ENCODE measurements at places on chromosomes 2 and 18. TPM values are rescaled to one million over a fixed set of nuclear protein-coding genes. Genes with fewer than 3 reads are reported as not detected.

DNA sequence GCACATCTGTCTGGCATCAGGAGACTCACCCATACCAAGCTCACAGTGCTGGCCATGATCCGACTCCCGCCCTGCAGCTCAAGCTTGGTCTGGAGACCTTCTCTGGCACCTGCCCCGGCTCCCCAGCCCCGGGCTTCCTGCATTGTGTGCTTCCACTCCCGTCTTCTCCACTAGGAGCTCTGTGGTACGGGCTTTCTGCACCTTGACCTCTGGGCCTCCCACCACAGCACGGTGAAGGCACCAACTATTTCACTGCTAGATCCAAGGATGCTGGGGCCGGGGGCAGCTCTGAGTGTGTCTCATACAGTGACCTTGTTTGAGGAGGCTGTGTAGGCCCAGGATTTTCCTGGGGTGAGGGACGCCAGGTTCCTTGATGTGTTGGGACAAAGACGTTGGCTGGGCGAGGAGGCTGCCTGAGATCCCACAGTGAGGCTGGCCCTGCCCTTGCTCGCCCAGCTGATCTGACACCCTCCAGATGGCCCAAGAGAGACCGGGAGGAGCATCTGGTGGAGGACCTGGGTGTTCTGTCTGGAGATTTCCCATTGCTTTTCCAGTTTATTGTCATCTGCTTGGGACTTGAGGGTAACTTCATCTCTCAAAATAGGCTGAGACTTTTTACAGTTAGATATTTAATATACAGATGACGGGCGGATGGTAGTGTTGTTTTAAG is 64.0 kb downstream of the HPCAL1 start:
- H3K4me3 ChIP-seq, result no peak overlapping the region
- no peaks in the 10 kb centered on the region for H3K27me3 ChIP-seq
- no peaks in the 10 kb centered on the region for H3K4me1 ChIP-seq
- H3K36me3 ChIP-seq, result no peaks in the 10 kb centered on the region
- no peak overlapping the region for H3K27ac ChIP-seq

Gene SLC14A1
- total RNA-seq, result 6.8 TPM

GRCh38 chr2:22124003-22124402 is 1000.2 kb downstream of the TDRD15 start:
- no peak overlapping the region for H3K4me3 ChIP-seq
- H3K4me1 ChIP-seq, result no peaks in the 10 kb centered on the region
- H3K27me3 ChIP-seq, result no peaks in the 10 kb centered on the region
- no peak for DNase-seq
- no peak overlapping the region for H3K27ac ChIP-seq

GRCh38 chr18:8661754-8662559 is 43.4 kb upstream of the MTCL1 start:
- peaks cover 5% of the 10 kb centered on the region for H3K4me1 ChIP-seq
- no peaks in the 10 kb centered on the region for H3K36me3 ChIP-seq
- DNase-seq, result no peak
- H3K27me3 ChIP-seq, result peaks cover 14% of the 10 kb centered on the region

GRCh38 chr2:113716291-113716690 is 40.2 kb downstream of the SLC35F5 start:
- DNase-seq, result no peak
- H3K36me3 ChIP-seq, result peaks cover 8% of the 10 kb centered on the region
- no peak overlapping the region for H3K27ac ChIP-seq
- no peak overlapping the region for H3K4me3 ChIP-seq

Gene GALNT13
- not detected for total RNA-seq

- no peak for DNase-seq
- H3K27me3 ChIP-seq, result peaks cover 9% of the 10 kb centered on the region
- H3K27ac ChIP-seq, result no peak overlapping the region
- H3K4me1 ChIP-seq, result no peaks in the 10 kb centered on the region
- H3K4me3 ChIP-seq, result no peak overlapping the region
Observed at GRCh38 chr2:120522151-120522751, 176.3 kb downstream of the INHBB start.

- H3K4me1 ChIP-seq, result peaks cover 48% of the 10 kb centered on the region
- H3K27me3 ChIP-seq, result no peaks in the 10 kb centered on the region
- DNase-seq, result no peak
- H3K36me3 ChIP-seq, result peaks cover 4% of the 10 kb centered on the region
Observed at GRCh38 chr2:9736021-9736420, 105.2 kb upstream of the YWHAQ start.

DNA sequence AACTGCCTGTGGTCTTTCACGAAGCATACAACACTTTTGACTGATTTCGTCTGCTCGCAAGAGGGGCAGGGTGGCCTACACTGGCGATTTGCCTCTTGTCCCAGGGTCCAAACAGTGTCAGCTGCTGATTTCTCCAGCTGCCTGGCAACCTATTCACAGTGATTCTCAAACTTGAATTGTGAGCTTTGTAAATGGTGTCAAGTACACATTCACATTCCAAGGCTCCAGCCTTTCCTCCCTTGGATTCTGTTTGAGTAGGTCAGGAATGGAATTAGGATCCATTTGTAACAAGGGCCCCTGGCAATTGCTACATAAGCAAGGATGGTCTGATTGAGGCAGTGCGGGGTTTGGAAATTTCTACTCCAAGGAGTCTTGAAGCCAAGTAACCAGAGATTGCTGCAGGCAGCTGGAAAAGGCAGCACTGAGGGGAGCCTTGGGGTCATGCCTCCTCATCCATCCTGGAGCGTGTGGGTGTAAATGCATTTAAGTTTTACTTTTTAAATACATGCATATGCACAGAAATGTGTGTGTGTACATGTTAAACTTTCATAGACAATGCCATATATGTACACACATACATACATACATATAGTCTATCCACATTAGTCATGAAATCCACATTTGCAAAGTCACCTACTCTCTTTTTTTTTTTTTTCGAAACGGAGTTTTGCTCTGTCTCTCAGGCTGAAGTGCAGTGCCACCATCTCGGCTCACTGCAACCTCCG is 86.8 kb upstream of the UXS1 start:
- no peaks in the 10 kb centered on the region for H3K36me3 ChIP-seq
- H3K27ac ChIP-seq, result no peak overlapping the region
- peaks cover 2% of the 10 kb centered on the region for H3K4me1 ChIP-seq

GRCh38 chr2:224263571-224264043 is 138.3 kb downstream of the FAM124B start:
- H3K36me3 ChIP-seq, result no peaks in the 10 kb centered on the region
- DNase-seq, result no peak
- no peak overlapping the region for H3K27ac ChIP-seq
- H3K4me3 ChIP-seq, result no peak overlapping the region
- H3K4me1 ChIP-seq, result no peaks in the 10 kb centered on the region
- H3K27me3 ChIP-seq, result peaks cover 19% of the 10 kb centered on the region

GRCh38 chr18:49495076-49495475 is 8.0 kb upstream of the C18orf32 start:
- DNase-seq, result no peak
- peaks cover 21% of the 10 kb centered on the region for H3K4me1 ChIP-seq
- peaks cover 11% of the 10 kb centered on the region for H3K27me3 ChIP-seq
- no peak overlapping the region for H3K4me3 ChIP-seq

GRCh38 chr18:77572537-77572936 is 322.9 kb downstream of the GALR1 start:
- peaks cover 2% of the 10 kb centered on the region for H3K27me3 ChIP-seq
- H3K4me3 ChIP-seq, result no peak overlapping the region
- no peaks in the 10 kb centered on the region for H3K36me3 ChIP-seq
- no peak for DNase-seq
- H3K4me1 ChIP-seq, result no peaks in the 10 kb centered on the region

Gene SIX3
- not detected for total RNA-seq

- DNase-seq, result no peak
- H3K4me3 ChIP-seq, result no peak overlapping the region
- peaks cover 27% of the 10 kb centered on the region for H3K27me3 ChIP-seq
- no peaks in the 10 kb centered on the region for H3K36me3 ChIP-seq
Observed at GRCh38 chr2:111182121-111182520, 61.4 kb downstream of the BCL2L11 start.

- no peak overlapping the region for H3K27ac ChIP-seq
- peaks cover 26% of the 10 kb centered on the region for H3K27me3 ChIP-seq
- no peak overlapping the region for H3K4me3 ChIP-seq
- H3K4me1 ChIP-seq, result no peaks in the 10 kb centered on the region
- DNase-seq, result no peak
Observed at GRCh38 chr2:130917006-130917688, 80.4 kb downstream of the ARHGEF4 start.

GRCh38 chr2:155703917-155704316 is 628.6 kb downstream of the NR4A2 start:
- H3K4me1 ChIP-seq, result no peaks in the 10 kb centered on the region
- H3K27me3 ChIP-seq, result no peaks in the 10 kb centered on the region
- H3K4me3 ChIP-seq, result no peak overlapping the region
- DNase-seq, result no peak
- no peaks in the 10 kb centered on the region for H3K36me3 ChIP-seq
- H3K27ac ChIP-seq, result no peak overlapping the region

DNA sequence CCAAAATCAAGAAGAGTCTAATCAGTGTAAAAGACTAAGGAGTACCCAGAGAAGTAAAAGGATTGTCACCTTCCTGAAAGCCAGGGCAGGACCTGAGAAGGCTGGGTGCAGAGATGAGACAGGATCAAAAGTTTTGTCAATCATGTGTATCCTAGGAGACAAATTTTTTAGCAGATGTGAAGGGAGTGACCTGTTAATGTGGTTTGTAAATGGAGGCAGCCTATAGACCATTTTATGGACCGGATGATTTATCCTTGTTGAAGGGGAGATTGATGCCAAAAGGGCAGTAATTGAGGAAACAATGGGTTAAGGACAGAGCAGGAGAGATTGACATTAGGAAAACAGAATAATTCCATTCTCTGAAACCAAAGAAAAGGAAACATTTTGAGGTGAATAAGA is 813 bp downstream of the NDC80 start:
- peak overlapping the region; percentile 97 for H3K4me3 ChIP-seq
- H3K27ac ChIP-seq, result peak overlapping the region; percentile 99
- peaks cover 55% of the 10 kb centered on the region for H3K4me1 ChIP-seq
- H3K27me3 ChIP-seq, result no peaks in the 10 kb centered on the region
- no peak for DNase-seq

DNA sequence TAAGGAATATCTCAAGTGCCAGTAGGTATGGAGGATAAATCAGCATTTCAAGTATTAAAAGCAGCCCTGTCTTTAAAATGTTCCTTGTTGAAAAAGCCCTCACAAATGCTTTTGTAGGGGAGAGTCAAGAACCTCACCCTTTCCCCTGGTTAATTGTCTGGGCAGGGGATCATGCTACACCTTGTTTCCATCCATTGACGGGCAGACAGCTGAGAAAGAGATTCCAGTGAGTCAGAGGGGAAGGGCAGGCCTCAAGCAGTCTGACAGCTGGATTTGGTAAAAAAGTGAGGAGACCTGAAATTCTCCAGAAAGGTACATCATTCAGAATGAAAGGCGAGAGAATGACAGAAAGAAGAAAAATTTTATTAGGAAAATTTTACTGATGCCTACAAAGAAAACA is 203.2 kb upstream of the CYP26B1 start:
- DNase-seq, result no peak
- no peaks in the 10 kb centered on the region for H3K36me3 ChIP-seq
- H3K27me3 ChIP-seq, result no peaks in the 10 kb centered on the region

GRCh38 chr2:5969303-5969702 is 277.1 kb downstream of the SOX11 start:
- no peak overlapping the region for H3K4me3 ChIP-seq
- H3K4me1 ChIP-seq, result no peaks in the 10 kb centered on the region
- no peak for DNase-seq

DNA sequence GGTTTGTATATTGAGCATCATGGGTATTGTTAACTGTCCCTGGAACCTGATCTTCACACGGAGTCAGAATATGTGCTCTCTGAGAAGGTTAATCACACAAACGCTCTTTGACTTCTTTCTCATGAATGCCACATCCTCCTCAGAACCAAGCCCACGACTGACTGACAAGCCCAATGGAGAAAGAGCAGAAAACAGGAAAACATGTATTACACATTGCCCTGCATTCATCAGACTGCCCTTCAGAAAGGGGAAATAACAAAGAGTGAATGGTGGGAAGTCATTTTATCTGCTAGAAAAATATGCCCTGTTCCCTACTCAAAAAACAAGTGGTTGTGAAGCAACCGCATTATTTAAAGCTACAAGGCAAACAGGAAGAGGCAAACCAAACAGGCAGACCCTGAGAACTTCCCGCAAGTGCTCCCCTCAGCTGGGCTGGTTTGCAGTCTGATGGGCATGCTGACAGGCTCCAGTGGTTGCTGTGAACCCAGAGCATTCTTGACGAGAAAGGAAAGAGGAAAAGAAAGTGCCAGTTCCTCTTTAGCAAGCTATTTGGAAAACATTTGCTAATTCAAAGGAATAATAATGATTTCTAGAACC is 172.9 kb upstream of the SETBP1 start:
- H3K36me3 ChIP-seq, result peaks cover 8% of the 10 kb centered on the region
- H3K4me3 ChIP-seq, result no peak overlapping the region
- H3K27me3 ChIP-seq, result no peaks in the 10 kb centered on the region
- H3K27ac ChIP-seq, result no peak overlapping the region
- peak; percentile 75 for DNase-seq

Gene GPR45
- total RNA-seq, result not detected

Gene RIF1
- 73.5 TPM for total RNA-seq

GRCh38 chr2:172765662-172766061 is 30.0 kb downstream of the RAPGEF4 start:
- no peak overlapping the region for H3K4me3 ChIP-seq
- DNase-seq, result no peak
- H3K27me3 ChIP-seq, result peaks cover 10% of the 10 kb centered on the region
- no peaks in the 10 kb centered on the region for H3K36me3 ChIP-seq
- no peaks in the 10 kb centered on the region for H3K4me1 ChIP-seq
- no peak overlapping the region for H3K27ac ChIP-seq

Gene CD226
- total RNA-seq, result 95.4 TPM

DNA sequence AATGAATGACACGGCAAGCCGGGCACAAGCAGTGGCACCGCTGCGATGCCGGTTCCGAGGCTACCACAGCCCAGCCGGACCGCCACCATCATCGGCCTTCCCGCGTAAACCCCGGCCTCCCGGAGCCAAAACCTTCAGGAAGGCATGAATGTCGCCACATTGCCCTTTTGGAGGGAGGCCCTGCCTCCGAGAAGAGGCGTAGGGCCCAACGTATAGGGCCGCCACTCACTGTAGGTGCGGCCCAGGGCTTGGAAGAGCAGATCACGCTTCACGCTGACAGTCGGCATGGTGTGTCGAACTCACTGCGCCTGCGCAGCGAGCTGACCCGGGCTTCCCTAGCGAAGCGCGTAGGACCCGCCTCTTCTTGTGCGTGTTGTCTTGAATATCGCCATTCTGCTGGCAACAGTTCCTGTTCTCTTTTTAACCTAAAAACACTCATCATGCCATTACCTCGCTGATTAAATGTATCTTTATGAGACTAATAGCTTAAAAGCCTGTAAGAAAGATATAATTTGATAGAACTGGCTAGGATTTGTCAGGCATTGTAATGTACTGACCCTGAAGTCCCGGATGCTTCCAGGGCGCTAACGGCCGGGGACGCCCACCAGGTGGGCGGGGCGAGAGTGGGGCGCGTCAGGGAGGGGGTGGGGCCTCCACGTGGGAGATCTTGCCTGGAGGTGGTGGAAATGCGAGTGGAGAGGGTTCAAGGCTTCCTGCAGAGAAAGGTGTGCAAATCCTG is at the start of gene FARSB:
FARSB (minus strand) TSS at position 306 of the 739 bp plus-strand sequence; CDS start at position 287, 19 bp downstream.
- H3K27ac ChIP-seq, result peak within 1 kb of the TSS; percentile 93
- H3K4me1 ChIP-seq, result peaks cover 35% of the 10 kb centered on the region
- peaks cover 3% of the 10 kb centered on the region for H3K36me3 ChIP-seq
- DNase-seq, result peak; percentile 96
- no peaks in the 10 kb centered on the region for H3K27me3 ChIP-seq

Gene CTAGE1
- total RNA-seq, result not detected

All from activated CD8-positive, alpha-beta memory T cell treated with anti-CD3 and anti-CD28 coated beads, Interleukin-2, amount 10 ng/mL, durations not matched to agents 7 days and 5 days (primary cell).